ENCODE measurements at places on chromosomes 16 and 17.

DNA sequence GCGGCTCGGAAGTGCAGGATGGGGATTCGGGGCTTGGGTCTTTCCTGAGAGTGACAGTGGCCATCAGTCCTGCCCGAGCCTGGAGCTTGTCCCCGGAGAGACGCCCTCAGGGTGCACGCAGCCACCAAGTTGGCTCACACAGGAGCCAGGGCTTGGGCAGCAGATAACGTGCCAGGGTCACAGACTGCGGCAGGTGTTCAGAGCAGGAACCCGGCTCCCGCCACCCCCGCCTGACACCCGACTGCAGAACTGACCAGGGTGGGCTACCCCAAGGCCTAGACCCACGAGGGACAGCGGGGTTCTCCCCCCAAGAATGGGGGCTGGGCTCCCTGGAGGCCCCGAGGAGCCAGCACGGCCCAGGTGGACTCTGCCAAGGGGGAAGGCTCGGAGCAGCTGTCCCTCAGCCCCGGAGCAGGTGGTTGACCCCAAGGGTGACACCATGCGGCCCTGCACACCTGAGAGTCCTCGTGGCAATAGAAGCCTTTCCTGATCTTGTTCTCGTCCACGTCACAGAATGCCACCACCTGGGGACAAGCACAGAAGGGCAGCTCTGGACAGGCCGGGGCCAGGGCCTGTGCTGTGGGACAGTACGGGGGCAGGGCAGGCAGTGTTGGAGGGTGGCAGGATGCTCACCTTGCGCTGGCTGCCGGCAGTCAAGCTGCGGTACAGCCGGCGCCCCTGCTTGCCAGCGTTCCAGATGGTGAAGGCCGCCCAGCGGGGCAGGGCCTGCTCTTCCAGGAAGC lies 117.1 kb upstream of the ZNF750 start:
- DNase-seq: no peak

DNA sequence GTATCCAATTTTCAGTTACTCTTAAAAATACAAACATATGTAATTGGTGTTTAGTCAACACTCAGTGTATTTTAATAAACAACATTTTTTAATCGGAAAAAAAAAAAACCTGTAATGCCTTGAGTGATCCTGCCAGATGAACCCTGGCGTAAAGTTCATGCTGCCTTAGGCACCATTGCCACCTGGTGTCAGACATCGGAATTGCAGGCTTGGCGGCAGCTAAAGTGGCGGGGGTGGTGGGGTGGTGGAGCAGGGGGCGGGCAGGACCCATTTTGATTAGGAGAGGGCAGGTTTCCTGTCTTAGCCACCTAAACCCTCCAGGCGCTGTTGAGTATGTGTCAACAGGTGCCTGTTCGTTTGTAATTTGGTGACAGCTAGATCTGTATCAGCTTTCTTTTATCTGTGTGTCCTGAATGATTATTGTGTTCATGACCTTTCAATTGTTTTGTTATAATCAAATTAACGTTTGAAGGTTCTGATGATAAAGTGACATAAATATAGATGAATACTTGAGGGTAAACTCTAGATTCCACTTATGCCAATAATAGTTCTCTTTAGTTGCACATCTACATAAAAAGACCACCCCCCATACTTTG lies 588.7 kb downstream of the CDH13 start:
- DNase-seq: peak; percentile 46

- DNase-seq: no peak
These were observed 132.0 kb downstream of the COPRS start for GRCh38 chr17:31726980-31727427.

GRCh38 chr17:82225368-82226029 lies 3.3 kb upstream of the SLC16A3 start:
- no peak for DNase-seq

GRCh38 chr17:76845541-76846017 lies 22.6 kb upstream of the MGAT5B start:
- no peak for DNase-seq

DNA sequence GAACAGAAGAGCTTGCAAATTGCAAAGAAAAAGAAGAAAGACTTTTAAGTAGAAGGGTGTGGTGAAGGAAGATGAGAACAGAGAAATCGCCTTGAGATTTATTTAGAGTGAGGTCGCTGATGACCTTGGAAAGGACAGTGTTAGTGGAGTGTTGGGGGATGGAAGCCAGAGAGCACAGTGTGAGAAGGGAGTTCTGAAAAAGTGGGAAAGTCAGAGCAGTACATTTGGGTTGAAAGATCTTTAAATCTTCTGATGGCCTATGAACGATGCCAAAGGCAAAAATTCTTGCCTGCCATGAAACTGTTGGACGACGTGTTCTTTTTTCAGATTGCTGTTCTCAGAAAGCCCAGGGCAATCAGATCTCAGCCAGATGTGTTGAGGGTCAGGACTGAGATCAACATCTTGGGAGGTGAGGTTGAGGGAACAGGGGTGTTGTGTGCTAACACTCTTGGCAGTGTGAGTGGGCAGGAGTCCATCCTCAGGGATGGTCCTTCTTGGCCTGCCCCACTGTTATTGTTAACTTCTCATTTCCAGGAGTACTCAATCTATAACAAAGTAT lies 330.1 kb downstream of the MAP2K6 start:
- no peak for DNase-seq

- DNase-seq: no peak
These were observed 51.1 kb upstream of the CRHR1 start for GRCh38 chr17:45732926-45733505.

- DNase-seq: peak; percentile 48
These were observed at the start of gene STAT5B for GRCh38 chr17:42276359-42276608. Gene STAT5B, minus strand, starts transcription at chr17:42276391. Its CDS starts 44,264 bp downstream, at chr17:42232127.

- no peak for DNase-seq
These were observed 5.5 kb downstream of the NARF start for GRCh38 chr17:82463925-82464566.

GRCh38 chr16:67240506-67240905 lies 6.8 kb downstream of the FHOD1 start:
- DNase-seq: no peak

GRCh38 chr17:13030459-13031300 lies 12.9 kb upstream of the ELAC2 start:
- peak; percentile 29 for DNase-seq

- no peak for DNase-seq
These were observed 1.2 kb downstream of the SEC14L1 start for GRCh38 chr17:77141846-77142449.

DNA sequence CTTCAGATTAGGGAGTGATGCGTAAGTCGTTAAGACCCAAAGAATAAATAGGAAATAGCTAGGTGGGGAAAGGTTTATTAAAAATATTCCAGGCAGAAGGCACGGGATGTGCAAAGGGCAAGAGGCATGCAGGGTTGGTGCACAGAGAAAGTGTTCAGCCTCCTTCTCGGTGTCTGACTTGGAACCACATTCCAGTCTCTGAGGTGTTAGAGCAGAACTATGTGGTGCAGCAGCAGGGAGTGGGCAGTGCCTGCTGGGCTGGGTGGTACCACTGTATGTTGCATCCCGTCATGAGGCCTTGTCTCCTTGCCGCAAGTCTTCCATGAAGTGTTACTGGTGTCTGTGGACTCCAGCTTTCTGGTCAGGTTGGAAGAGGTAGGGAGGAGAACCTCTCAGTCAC lies 11.1 kb downstream of the NKD1 start:
- DNase-seq: no peak

GRCh38 chr17:79044462-79044861 lies 20.5 kb downstream of the C1QTNF1 start:
- DNase-seq: no peak

DNA sequence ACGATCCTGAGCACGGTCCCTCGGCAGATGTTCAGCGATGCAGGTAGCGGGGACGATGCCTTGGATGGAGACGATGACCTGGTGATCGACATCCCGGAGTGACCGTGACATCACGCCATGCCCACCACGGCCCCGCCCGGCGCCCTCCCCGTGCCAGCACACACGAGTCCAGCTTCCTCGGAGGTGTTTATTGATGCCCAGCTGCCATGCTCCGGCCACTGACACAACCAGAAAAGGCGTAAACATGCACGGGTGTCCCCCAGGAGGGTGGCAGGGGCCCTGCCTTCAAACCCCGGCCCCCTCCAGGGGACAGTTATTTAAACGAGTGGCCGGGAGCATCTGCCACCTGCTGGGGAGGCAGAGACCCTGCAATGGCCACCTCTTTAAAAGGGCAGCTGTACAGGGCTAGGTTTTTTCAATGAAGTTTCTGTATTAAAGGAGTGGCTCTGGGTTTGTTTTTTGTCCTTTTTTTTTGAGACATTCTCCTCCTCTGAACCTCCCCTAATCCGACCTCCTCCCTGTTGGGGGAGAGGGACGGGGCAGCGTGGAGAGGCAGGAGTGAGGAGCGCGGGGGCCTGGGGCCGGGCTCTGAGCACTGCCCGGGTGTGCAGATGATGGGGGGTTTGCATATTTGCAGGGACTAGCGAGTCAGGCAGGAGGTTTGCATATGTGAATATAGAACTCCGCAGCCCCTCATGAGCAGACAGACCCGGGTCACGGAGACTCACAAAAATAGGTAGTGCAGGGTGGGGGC lies 5.3 kb downstream of the DOC2A start:
- no peak for DNase-seq

DNA sequence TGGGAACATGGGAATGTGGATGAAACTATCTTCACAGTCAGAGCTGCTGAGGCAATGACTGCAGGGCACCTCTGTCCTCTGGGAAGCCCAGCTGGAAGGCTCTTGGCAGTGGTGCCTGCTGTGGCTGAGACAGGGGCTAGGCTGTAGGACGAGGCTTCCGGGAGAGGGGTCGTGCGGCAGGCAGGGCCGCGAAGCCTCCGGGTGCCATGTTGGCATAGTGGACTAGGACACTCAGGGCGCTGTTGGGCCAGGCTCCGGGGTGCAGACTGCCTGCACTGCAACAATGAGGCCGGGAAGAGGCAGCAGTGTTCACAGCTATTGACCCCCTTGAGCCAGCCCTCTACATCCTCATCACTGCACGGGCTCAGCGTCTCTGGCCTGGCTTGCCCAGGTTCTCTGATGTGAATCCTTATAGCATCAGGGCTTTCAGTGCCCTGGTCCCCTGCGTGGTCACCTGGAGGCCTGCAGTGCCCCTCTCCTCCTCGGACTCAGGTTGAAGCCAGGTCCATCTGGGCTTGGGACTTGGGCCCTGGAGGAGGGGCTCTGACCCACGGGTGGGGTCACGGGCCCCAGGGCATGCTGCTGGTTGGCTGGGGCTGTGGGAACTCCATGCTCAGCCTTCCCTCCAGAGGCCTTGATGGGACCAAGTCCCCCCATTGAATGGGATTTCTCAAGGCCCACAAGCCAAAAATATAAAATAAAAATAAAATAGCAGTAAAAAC lies 91.6 kb downstream of the TNFRSF13B start:
- no peak for DNase-seq

DNA sequence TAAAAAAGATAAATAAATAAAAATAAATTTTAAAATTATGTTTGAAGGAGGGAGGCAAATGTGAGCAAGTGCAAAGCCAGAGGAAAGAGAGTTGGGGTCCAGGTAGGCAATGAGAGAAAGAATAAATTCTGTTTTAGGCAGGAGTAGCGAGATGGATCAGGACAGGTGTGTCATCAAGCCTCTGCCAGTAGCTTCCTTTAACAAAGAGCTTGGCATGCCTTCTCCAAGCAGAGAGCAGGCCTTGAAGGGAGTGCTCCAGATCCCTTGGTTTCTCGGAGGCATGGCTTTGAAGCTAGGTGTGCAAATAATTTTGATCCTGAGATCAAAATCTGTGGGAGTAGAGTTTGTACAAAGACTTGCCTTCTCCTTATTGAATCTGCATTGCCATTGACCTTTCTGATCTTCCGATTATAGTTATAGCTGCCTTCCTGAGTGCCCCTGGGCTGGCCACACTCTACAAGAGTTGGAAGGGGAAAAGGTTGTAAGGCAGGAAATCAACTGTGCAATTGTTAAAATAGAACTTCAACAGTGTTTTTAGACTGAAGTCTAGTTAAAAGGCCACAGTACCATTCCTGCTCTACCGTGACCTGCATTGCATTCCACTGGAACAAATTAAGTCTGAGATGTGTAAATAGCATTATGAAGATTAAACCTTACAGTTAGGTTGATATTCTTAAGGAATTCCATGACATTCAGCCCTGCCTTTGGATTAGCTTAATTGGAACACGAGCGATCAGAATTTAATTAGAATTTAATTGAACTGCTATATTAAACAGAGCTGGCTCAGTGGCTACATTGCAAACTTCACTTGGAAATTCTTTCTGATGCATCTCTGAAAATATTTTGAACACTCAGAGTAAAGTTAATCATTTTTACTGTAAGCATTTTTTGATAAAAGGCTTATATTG lies 33.7 kb downstream of the IQCK start:
- no peak for DNase-seq

DNA sequence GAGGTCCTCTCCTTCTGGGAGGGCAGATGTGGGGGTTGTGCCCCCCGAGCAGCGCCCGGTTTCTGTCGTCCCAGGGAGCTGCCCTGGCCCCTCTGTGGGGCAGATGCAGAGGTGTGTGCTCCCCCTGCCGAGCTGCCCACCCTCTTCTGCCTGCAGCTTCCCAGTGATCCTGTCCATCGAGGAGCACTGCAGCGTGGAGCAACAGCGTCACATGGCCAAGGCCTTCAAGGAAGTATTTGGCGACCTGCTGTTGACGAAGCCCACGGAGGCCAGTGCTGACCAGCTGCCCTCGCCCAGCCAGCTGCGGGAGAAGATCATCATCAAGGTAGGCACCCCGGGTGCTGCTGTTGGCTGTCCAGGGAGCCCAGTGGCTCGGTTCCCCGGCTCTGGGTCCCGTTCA lies 110.8 kb downstream of the SDR42E1 start:
- DNase-seq: no peak

GRCh38 chr17:69572747-69573146 lies 158.2 kb downstream of the MAP2K6 start:
- no peak for DNase-seq

DNA sequence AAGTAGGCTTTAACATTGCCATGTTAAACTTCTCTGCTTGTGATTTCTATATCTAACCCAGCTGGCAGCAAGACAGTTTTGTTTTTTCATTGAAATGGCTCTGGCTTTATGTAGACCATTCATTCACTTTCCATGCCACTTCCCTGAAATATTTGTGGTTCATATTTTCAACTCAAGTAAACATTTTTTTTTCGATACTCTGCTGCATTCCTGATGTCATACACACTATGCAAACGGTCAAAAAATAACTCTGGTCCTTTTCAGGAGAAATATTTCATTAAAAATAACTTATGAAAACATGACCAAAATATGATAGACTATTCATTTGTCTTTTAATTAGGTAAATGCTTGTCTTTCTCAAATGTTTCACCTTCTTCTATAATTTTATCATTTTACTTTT lies 116.3 kb downstream of the USP22 start:
- no peak for DNase-seq

GRCh38 chr16:57795431-57795878 lies 6.8 kb downstream of the KIFC3 start:
- no peak for DNase-seq

- DNase-seq: no peak
These were observed 45.1 kb upstream of the HNF1B start for GRCh38 chr17:37789771-37790541.

All from T-helper 9 cell (primary cell).